Right renal pelvis (tissue), 4 donors: ENCODE measurements at places on chromosomes 1 and 21. TPM values are rescaled to one million over a fixed set of nuclear protein-coding genes. Genes with fewer than 3 reads are reported as not detected.

DNA sequence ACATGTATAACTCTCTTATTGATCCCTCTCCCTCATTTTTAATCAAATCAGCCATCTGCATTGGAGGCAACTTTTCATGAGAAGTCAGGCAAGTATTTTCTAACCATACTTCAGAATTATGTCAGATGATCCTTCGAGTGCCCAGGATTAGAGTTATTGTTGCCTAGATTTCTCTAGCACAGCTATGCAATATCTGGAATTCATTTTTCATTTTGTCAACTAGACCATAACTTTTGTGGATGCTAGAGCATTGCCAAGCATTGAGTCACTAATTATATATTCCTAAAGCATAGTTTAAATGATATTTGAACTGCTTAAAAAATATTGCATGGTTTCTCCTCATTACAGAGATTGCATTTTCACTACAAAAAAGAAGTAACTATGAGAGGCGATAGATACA is 21.2 kb downstream of the HFM1 start:
- DNase-seq = no peak

DNA sequence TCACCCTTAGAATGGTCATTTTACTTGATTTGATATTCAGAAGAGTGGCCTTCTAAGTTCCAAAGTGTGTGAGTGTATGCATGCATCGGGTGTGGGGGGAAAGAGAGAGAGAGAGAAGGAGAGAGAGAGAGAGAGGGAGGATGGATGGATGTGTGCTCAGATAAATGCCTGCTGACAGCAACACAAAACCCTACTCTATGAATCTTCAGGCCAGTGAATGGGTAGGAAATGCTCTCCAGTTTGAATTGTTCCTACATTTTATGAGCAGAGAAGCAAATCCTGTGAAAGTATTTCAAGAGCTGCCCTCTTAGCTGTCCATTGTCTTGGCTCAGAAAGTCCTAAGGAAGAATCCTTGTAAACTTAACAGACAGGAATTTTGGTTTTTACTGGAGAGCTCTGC is 7.4 kb downstream of the JAM2 start:
- no peak for DNase-seq

GRCh38 chr1:219582296-219582695 is 30.6 kb downstream of the ZC3H11B start:
- no peak for DNase-seq

DNA sequence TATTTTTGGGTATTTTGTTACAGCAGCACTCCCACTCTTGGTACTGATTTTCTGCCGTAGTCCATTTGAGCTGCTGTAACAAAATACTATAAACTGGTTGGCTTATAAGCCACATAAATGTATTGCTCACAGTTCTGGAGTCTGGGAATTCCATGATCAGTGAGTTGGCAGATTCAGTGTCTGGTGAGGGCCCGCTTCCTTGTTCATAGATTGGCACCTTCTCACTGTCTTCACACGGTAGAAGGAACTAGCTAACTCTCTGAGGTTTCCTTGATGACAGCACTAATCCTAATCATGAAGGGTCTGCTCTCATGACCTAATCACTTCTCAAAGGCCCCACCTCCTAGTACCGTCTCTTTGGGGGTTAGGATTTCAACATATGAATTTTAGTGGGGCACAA is 85.2 kb downstream of the HHAT start:
- DNase-seq = no peak

- no peak for DNase-seq
These were observed 291.0 kb downstream of the CHRM3 start for GRCh38 chr1:239677362-239677761.

DNA sequence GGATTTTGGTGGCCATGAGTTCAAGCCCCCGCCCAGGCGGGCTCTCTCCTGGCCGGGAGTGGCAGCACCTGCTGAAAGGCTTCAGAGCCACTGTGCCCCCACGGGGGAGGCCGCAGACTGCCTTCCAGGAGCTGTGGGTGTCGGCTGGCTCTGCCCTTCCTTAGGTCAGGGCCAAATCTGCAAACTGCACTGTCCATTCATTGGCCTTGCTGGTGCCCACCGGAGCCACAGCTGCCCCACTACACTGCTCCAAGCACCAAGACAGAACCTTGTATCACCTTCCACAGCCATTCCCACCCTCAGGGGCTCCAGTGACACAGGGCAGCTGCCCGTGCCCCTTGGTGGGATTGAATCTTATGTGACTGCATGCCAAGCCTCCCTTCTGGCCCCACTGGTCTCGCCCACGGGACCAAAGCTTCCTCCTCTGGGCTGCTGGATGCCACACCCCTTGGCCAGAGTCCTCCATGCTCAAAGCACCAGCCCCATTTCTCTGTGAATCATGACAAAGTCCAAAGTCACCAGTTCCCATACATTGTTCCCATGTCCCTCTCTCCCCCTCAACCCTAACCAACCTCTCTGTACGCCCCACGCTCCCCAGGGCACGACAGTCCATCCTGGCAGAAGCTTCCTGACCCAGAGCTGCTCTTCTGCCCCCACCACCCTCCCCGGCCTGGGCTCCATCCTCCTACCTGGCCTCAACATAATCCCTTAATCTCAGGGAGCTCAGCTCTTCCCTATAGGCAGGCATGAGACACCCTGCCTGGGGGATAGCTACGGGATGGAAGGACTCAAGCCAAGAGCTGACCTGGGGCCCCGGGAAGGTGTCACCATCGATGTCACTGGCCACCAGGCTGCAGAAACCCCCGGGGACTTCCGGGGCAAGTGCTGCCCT is 20.9 kb upstream of the GPR153 start:
- DNase-seq = no peak

- DNase-seq = no peak
These were observed 128.1 kb upstream of the CTTNBP2NL start for GRCh38 chr1:112267929-112268328.

RNPEP gene
- 78.0 TPM for polyA plus RNA-seq

SLC44A5 gene
- polyA plus RNA-seq = 12.2 TPM

AXDND1 gene
- 12.0 TPM for polyA plus RNA-seq

OR10J5 gene
- not detected for polyA plus RNA-seq

SPRR3 gene
- polyA plus RNA-seq = 0.18 TPM
